ENCODE measurements at places on chromosomes 11 and 22. TPM values are rescaled to one million over a fixed set of nuclear protein-coding genes. Genes with fewer than 3 reads are reported as not detected.

The FIBIN gene
- 0.22 TPM for total RNA-seq

The OR5P2 gene
- not detected for total RNA-seq

The CHRNA10 gene
- total RNA-seq: 0.91 TPM

The MMP13 gene
- total RNA-seq: not detected

GRCh38 chr11:47107744-47108143, 68.9 kb downstream of the ARFGAP2 start:
- no peak for DNase-seq

DNA sequence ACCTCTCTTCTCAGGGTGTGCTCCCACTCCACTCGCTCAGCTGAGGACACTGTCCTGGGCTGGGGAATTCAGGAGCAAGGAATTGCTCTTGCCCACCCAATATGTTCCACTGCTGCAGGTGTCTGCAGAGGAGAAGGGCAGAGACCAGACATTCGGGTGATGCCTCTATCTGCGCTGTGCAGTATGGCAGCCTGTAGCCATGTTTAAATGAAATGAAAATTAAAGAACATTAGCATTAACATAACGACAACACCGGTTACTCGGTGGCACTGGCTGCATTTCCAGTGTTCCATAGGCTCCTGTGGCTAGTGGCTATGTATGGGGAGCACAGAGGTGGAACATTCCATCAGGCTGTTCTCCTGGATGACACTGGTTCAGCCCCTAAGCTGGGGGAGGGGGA, 104.4 kb downstream of the NECTIN1 start:
- DNase-seq: no peak

DNA sequence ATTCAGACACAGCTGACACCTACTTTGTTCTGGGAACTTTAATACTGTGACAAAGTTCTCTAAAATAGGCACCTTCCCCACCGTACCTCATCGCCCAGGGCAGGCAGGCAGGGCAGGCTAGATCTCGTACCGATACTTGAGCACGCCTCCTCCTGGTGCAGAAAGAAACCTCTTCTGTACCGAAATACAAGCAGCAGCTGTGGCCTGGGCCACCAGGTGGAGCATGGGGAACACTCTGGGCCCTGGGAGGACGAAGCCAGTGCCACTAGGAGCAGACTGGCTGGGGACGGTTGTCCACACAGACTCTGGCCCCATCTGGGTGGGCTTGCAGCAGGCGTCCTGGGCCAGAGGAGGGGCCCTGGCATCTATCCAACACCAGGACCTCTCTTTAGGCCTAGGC, 12.8 kb downstream of the PMM1 start:
- DNase-seq: peak; percentile 71

- DNase-seq: no peak
Observed at GRCh38 chr11:14327116-14327515, 31.9 kb downstream of the RRAS2 start.

GRCh38 chr22:29517215-29517908, 36.2 kb downstream of the THOC5 start:
- no peak for DNase-seq

GRCh38 chr11:94776351-94777321, 8.5 kb downstream of the AMOTL1 start:
- no peak for DNase-seq

GRCh38 chr22:44337678-44338004, 24.9 kb upstream of the SHISAL1 start:
- peak; percentile 47 for DNase-seq
